ENCODE measurements at places on chromosomes 16 and 17. TPM values are rescaled to one million over a fixed set of nuclear protein-coding genes. Genes with fewer than 3 reads are reported as not detected.

- DNase-seq = no peak
Measured at GRCh38 chr17:77460514-77461046, 319.8 kb downstream of the SEC14L1 start.

The PTGES3L gene
- 2.2 TPM for total RNA-seq

DNA sequence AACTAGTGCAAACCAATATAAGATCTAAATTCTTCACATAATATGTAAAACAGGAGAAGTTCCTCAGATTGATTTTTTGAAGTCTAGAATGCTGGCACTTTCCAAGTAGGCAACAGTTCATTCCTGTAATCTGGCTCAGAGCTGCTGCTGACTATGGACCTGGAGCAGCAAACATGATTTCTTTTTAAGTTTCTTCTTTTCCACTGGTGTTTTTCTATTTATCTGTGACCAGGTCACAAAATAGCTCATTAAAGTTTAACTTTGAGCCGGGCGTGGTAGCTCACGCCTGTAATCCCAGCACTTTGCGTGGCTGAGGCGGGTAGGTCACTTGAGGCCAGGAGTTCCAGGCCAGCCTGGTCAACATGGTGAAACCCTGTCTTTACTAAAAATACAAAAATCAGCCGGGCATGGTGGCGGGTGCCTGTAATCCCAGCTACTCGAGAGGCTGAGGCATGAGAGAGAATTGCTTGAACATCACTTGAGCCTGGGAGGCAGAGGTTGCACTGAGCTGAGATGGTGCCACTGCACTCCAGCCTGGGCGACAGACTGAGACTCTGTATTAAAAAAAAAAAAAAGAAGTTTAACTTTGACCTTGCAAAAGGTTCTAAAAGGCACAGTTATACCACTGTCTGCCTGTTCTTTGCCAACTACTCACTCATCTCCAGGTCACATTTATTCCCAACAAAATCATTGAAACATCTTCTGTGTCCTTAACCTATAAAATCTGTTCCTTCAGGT lies 29.4 kb upstream of the SLC13A2 start:
- no peak for DNase-seq

The SEPTIN1 gene
- not detected for total RNA-seq

- DNase-seq = peak; percentile 89
Measured at GRCh38 chr16:2520097-2520783, at the start of gene AMDHD2. AMDHD2 (plus strand) TSS chr16:2520371; CDS start chr16:2520459, 88 bp downstream.

DNA sequence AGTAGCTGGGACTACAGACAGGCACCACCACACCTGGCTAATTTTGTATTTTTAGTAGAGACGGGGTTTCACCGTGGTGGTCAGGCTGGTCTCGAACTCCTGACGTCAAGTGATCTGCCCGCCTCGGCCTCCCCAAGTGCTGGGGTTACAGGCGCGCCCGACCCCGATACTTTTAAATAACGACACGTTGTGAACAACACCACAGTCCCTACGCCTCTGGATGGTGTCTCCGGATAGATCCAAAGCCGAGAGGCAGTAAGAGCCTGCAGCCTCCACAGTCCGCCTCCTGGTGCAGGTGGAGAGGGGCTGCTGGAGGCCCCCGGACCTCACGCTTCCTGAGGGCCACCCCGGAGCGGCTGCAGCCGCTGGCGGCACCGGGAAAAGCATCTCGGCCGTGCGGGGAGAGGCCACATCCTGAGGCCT lies 741 bp upstream of the TLCD3A start:
- no peak for DNase-seq

The ENPP7 gene
- total RNA-seq = not detected

DNA sequence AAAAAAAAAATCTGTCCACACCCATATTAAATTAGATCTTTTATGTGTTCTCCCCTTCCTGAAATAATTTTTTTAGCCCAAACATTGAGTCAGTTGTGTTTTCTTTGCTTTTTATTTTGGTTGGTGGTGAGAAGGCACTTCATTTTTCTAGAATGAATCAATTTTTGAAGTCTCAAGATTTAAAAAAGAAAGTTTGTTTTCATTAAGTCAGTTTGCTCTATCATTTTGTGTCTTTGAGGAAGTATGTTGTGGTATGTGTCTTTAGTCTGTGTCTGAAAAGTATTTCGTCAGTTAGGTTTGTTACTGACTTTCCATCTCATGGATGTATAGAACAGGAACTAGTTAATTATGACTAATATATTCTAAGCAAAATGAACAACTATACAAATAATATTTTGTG lies 3.8 kb downstream of the IGF2BP1 start:
- peak; percentile 81 for DNase-seq

- no peak for DNase-seq
Measured at GRCh38 chr17:16007439-16007838, 7.8 kb downstream of the TTC19 start.

The NGFR gene
- total RNA-seq = 0.18 TPM

GRCh38 chr16:27267037-27267677 lies 1.4 kb downstream of the NSMCE1 start:
- no peak for DNase-seq

DNA sequence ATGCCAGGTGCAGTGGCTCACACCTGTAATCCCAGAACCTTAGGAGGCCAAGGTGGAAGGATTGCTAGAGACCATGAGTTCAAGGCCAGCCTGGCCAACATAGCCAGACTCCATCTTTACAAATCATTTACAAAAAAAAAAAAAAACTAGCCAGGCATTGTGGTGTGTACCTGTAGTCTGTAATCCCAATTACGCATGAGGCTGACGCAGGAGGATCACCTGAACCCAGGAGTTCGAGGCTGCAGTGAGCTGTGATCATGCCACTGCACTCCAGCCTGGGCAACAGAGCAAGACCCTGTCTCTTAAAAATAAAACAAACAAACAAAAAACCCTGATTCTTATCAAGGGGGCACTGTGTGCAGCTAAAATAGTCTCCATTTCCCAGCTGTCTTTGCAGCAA lies 16.8 kb upstream of the HAP1 start:
- no peak for DNase-seq

- DNase-seq = peak; percentile 51
Measured at GRCh38 chr17:60256174-60256573, 106.4 kb downstream of the CA4 start.

DNA sequence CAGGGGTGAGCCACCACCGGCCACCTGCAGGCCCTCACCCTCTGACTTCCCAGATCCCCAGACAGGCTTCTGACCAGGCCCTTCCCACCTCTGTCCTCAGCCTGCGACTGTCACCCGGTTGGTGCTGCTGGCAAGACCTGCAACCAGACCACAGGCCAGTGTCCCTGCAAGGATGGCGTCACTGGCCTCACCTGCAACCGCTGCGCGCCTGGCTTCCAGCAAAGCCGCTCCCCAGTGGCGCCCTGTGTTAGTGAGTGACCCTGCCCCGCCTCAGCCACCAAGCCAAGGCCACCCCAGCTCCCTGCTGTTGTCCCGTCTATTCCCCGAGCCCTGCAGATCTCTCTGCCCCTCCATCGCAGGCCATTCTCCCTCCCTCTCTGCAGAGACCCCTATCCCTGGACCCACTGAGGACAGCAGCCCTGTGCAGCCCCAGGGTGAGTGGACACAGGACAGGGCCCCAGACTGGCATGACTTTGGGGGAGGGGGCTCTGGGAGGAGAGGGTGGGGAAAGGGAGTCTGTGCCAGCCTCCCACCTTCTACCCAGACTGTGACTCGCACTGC lies 1.9 kb downstream of the NTN3 start:
- DNase-seq = no peak

DNA sequence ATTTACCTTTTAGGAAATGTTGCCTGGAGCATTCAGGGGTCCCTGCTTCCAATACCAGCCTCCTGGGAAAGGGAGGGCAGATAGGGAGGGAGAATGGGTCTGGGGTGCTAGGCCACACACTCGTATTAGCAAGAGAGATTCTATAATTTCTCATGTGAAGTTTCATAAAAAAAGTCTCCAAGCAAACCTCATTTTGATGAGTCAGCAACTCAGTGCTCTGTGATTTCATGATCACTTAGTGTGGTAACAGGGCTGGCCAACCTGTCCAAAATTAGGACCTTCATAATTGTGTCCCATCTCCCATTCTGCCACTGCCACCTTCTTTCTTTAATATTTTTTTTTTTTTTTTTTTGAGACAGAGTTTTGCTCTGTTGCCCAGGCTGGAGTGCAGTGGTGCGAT lies 41.4 kb downstream of the IGF2BP1 start:
- no peak for DNase-seq

The PLK1 gene
- 20.0 TPM for total RNA-seq

DNA sequence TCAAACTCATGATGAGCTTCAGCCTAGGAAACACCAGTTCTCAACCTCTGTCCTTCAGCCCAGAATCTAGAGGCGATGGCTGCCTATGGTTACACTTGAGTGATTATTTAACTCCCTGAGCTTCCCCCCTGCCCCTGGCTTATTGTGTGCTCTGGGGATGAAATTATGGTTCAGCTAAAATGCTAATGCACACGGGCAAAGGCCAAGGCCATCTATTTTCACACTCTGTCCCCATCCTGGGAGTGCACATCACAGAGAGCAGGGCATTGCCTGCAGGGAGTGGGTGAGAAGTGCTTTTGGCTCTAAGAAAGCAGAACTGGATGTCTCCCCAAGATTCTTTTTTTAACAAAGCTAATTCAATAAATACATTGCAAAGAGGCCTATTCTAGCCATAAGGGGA lies 21.6 kb upstream of the CACNG5 start:
- no peak for DNase-seq

DNA sequence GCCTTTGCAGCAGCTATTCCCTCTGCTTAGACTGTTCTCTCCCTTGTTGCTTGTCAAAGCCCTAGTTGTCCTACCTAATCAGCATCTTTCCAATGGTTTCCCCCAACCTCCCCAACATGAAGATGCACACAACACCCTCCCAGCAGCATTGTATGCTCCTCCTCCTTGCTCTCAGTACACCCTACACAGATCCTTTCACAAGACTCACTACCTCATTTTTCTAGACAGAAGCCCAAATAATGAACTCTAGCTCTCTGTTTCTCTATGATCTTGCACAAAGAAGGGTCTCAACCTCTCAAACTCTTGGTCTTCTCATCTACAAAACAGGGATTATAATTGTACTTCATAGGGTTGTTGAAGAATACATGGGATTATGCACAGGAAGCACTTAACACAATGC lies 19.4 kb downstream of the PSME3IP1 start:
- DNase-seq = no peak

- no peak for DNase-seq
Measured at GRCh38 chr16:74257061-74257460, 39.6 kb upstream of the PSMD7 start.

- DNase-seq = no peak
Measured at GRCh38 chr16:27460663-27461482, 58.9 kb downstream of the IL21R start.

DNA sequence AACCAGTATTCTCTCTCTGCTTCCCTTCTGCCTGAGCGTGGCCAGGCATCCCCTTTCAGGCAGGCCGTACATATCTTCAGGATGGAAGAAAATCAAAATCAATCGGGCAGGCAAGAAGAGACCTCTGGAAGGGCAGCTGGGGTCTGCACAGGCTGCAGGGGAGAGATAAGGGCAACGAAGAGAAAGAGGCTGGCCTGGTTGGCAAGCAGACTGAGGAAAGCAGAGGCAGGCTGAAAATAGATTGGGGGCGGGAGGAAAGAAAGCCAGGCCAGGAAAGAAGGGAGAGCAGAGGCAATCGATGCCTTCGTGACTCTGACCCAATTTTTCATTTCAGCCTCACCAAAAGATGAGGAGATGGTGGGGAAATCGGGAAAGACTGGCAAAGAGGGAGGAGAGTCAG lies 18.1 kb downstream of the PIPOX start:
- no peak for DNase-seq

DNA sequence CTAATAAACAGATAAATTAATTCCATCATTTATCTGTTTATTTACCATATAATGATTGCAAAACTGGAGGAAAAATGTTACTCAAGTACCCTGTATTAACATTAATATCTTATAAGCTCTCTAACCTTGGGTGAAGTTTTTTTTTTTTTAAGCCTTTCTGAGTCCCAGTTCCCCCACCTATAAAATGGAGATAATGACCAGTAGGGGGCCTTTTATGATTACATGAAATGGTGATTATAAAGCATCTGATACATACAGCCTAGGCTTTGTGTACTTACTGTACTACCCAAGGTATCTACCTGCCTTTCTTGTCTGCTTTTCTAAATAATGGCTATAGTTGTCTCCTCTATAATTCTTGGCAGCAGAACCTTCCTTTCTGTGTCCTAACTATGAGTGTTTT lies 22.6 kb downstream of the LRRC36 start:
- peak; percentile 44 for DNase-seq

The MYO15A gene
- total RNA-seq = 0.18 TPM

GRCh38 chr16:13517841-13518240 lies 402.1 kb upstream of the ERCC4 start:
- DNase-seq = no peak

DNA sequence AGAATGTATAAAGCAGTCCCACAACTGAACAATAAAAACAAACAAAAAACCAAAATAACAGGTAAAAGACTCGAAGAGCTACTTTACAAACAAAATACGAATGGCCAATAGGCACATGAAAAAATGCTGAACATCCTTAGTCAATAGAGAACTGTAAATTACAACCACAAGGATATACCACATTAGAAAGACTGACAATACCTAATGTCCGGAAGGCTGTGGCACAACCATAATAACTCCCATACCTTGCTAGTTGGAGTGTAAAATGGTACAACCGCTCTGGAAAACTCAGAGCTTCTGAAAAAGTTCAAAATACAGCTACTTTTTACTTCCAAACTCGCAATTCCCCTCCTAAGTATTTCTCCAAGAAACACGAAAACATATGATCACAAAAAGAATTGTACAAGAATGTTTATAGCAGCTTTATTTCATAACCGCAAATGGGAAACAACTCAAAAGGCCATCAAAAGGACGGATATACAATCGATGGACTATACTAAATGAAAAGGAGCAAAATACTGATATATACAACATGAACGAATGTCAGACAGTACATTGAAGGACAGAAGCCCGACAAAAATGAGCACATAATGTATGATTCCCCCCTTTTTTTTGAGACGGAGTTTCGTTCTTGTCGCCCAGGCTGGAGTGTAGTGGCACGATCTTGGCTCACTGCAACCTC lies 2.3 kb downstream of the TP53 start:
- no peak for DNase-seq

- DNase-seq = no peak
Measured at GRCh38 chr16:25177831-25178688, 38.7 kb upstream of the AQP8 start.
